ENCODE measurements at places on chromosomes 3 and 15.

DNA sequence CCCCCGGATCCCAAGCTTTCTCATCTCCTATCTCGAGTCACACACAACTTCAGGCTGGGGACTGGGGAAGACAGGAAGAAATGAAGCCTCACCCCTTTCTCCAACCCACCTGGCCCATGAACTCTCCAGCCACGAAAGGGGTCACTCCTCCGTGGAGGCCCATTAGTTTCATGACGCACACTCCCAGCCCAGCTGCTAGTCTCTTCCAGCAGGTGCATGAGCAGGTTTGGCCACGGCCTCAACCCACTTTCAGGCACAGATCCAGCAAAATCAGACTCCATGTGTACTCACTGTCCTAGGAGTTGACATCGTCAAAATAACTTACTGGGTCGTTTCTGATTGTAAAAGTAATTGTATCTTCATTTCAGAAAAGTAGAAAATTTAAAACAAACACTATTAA is 76.6 kb downstream of the C3orf70 start:
- DNase-seq: no peak

DNA sequence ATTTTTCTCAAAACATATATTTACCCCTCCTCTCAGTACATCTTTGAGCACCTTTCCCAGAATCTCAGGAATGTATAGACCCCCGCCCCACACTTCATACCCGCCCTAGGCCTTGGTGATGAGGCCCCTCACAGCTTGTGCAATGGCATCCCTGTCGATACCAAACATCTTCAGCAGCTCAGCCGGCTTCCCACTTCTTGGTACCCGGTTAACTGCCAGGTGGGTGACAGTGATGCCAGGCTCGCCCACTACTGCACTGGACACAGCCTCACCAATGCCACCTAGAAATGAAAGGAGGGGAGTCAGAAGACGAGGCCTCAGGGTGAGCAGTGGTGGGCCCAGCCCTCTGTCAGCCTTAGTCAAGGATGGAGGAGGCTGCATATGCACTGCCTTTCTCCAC is 30.2 kb downstream of the TKT start:
- DNase-seq: no peak

GRCh38 chr3:11558002-11558401 is 85.7 kb downstream of the VGLL4 start:
- DNase-seq: no peak

GRCh38 chr3:57382933-57383332 is 90.4 kb upstream of the ASB14 start:
- DNase-seq: no peak

DNA sequence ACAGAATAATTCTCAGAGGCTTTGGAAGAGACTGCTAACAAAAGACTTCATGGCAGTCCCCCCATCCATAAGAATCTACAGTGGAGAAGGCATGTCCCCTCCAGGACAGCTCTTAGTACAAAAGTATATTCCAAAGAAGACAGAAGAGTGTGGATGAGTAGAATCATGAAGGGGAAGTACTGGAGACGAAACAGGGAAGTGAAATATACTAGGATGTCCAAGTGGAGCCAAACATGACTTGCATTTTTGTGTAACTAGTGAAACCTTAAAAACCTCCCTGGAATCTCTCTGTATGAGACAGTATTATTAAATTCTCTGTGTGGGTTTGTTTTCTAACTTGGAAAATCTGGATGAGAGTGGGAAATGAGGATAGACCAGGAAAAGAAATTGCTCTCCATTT is 312.4 kb downstream of the RSL24D1 start:
- no peak for DNase-seq

DNA sequence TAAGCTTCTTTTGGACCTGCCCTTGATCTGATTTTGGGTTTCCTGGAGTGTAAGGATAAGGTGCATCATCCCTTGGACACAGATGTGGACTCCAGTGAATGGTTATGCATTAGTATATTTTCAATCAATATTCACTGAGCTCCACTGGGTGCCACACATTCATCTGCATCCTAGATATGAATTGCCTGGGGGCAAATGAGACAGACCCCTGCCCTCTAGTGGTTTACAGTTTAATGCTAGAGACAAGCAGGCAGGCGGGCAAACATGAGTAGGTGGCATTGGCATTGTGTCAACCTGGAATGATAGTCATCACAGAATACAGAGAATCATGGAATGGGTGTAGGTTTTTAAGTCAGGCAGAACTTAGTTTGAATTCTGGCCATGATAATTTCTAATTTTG is 252.5 kb upstream of the SOX14 start:
- DNase-seq: no peak

Data from SW480 (cell line).